ENCODE measurements at places on chromosomes 13 and 19.

DNA sequence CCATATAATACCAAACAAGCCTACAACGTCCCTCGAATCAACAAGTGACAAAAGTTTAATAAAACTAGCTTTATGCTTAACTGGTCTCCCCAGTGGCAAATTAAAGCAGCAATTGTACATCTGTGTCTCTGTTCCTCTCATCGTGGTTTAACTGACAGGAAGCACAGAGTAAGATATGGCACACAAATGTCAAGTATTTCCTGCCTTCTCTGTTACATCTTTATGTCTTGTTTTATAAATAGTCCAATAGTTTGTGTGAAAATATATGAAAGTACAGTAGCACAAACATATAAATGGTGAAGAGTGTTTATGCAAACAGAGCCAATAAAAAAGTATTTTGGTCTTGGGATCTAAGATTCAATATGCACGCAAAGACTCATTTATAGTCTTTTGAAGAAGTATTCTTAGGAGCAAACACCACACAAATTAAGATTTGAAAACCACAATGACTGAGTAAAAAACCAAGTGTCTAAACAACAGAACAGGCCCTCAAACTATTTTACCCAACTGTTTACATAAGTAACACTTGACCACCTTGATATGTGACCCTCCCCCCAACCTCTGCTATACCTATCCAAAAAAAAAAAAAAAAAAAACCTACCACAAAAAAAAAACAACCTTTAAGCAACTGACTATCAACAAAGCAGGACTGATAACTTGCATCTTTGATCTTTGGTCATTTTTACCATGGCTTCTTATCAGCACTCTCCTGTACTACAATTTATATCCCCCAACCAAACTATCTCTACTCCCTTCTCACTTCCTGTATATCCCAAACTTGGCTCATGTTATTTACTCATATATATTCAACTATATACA lies 14.0 kb downstream of the ELF1 start:
- no peak for DNase-seq

DNA sequence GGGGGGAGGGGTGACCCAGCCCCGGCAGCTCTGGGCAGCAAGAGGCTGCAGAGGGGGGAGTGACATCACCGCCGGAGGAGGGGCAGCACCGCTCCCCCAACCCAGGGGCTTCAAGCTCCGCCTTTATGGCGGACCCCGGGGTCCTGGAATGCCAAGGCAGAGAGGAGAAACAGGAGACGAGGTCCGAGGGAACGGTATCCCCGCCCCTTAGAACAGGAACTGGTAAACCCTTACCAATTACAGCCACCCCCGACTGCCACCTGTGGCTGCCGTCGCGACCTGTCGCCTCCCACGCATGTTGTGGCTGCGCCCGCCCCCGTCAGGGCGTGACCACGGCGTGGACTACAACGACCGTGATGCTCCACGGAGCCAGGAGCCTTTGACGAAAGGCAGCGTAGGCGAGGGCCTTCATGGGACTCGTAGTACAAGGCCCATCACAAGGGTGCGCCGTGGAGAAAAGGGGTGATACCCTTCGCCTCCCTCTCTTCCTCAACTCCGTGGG lies 4.1 kb upstream of the KCNC3 start:
- peak; percentile 95 for DNase-seq

DNA sequence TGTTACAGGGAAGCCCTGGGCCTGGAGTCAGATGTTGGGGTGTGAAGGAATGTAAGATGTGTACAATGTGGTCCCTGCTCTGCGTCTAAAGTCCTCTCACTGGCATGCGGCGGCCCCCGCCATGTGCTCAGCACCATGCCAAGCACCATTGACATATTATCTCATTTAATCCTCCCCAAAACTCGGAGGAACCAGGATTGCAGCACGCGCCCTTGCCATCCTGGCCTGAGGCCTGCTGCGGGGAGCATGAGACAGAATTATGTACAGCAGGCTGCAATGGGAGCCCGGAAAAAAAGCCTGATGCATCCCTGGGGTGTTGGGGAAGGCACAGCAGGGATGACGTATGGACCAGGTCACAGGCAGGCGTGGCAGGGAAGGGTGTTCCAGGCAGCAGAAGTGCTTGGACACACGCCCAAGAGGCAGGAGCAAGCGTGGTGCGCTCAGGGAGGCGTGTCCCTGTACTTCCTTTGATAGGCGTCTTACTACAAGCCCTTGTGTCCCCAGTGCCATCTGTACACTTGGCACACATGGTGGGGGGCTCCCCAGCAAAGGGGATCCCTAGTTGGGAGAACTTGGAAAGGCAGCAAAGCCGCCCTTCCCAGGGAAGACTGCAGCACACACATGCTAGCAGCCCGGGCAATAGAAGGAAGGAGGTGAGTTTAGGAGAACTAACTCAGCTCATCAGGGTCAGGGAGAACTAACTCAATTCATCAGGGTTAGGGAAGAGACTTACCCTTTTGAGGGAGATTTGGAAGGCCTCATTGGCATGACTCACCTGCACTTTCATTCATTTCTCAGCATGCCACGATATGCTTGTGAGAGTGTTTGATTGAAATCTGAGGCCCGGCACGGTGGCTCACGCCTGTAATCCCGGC lies 3.4 kb downstream of the EVI5L start:
- peak; percentile 69 for DNase-seq

DNA sequence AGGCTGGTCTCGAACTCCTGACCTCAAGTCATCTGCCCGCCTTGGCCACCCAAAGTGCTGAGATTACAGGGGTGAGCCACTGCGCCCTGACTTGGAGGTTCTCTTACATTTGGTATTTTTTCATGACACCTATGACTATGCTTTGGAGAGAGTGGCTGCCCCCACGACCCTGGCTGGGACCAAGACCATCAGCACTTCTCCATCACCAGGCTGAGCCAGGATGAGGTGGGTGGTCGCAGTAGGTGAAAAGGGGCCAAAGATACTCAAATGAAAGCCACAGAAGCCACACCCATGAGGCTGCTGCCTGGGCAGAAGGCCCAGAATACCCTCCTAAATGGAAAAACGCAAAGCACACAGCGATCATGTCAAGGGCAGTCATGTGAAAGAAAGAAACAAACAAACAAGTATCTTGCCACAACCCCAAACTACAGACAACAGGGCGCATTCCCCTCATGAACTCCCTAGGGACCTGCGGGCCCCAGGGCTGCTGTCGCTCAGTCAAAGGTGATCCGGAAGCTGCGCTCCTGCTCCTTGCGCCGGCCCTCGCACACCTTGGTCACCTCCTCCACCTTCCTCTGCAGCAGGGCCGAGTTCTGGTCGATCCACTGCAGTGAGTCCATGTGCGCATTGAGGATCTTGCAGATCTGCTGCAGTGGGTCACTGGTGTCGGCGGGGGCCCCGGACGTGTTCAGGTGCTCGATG lies 11.2 kb upstream of the IL4I1 start:
- no peak for DNase-seq

DNA sequence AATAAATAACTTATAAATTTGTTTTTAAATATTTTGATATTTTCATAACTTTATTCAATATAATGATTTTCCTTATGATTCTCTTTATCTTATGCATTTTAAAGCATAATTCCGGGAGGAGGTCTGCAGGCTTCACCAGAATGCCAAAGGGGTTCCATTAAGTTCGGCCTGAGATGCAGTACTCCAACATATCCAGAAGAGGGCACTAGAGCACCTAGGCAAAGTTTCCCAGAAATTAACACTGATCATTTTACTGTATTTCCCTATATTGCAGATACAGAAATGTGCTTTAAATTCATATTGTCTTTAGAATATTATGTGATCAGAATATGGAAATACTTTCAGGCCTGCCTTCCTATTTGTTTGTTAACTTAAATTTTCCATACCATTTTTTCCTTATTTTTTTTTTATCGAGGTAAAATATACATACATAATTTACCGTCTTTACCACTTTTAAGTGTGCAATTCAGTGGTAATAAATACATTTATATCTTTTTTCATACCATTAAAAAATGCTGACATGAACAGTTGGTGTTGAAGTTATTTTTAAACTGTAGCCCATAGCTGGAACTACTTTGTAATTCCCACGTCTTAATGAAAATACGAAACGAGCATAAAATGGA lies 58.9 kb upstream of the TM9SF2 start:
- peak; percentile 3 for DNase-seq

DNA sequence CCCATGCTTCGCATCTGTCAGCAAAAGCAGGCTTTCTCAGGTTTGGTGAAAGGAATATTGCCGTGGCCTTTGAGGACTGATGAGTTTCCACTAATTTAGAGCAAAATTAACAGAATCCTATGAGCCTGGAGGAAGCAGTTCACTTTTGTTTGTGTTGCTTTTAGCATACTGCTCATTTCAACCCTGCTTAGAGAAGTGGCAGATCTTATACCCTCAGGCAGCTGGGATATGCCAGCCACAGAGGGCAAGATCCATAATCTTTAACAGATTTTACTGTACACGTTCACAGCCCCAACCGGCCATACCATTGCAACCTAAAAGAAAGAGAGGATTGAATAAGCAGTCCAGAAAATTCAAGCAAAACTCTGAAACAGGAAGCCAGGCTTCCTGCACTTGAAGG lies 60.5 kb downstream of the COL4A2 start:
- no peak for DNase-seq

DNA sequence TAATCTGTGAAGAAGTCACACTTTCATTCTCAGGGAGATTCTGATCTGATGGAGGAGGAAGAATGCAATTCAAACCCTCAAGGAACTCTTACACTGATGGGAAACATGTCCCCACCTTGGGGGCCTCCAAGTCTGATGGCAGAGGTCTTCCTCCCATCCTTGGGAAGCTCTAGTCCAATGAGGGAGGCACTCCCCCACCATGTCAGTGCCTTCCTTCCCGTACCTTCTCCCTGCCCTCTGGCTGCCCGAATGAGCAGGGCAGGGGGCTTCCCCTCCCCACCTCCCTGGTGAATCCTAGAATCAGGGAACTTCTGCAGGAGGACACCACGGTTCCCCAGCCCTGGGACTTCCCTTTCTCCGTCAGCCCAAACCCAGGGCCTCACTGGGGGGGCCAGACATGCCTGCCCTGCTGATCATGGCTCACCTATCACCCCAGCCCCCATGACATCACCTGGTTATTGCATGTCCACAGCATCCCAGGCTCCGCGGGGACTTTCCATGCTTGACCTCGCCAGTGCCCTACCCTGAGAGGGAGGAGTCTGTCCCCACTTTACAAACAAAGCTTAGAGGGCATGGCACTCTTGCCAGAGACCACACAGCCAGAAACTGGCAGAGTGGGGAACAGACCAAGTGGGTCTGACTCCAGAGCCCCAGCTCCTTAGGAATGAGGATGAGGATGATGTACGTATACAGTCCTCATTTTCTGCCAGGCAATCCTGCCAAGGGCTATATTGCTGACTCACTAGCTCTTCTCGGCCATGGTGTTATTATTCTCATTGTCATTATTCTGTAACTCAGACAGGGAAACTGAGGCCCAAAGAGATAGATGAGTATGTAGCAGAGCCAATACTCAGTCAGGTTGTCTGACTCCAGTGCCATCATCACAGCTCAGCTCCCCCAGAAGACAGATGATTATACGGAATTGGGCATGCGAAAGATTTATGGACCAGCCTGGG lies 9.6 kb upstream of the BCL3 start:
- DNase-seq = no peak

- DNase-seq = no peak
These were observed 42.6 kb downstream of the ZNF146 start for GRCh38 chr19:36257520-36257876.

DNA sequence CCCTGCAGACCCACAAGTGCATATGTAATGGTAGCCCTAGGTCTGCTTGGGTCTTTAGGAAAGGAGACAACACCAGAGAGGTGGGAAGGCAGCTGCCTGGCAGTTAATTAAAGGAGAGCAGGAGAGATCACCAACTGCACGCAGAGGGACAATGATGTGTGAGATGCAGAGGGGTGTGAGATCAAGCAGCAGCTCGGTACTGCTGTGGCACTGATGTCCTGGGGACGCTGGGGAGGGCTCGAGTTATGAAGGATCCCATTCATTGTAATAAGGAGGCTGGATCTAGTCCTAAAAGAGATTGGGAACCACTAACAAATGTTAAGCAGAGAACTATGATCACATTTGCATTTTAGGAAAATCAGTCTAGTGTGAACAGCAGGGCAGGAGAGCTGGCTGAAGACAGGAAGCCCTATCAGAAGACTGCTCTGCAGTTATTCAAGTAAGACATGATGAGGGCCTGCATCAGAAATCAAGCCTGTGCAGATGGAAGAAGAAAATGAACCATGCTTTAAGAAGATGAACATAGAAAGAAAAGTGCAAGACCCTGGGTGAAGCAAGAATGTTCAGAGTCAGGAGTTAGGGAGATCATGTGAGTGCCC lies 80.4 kb downstream of the DLEU7 start:
- no peak for DNase-seq

DNA sequence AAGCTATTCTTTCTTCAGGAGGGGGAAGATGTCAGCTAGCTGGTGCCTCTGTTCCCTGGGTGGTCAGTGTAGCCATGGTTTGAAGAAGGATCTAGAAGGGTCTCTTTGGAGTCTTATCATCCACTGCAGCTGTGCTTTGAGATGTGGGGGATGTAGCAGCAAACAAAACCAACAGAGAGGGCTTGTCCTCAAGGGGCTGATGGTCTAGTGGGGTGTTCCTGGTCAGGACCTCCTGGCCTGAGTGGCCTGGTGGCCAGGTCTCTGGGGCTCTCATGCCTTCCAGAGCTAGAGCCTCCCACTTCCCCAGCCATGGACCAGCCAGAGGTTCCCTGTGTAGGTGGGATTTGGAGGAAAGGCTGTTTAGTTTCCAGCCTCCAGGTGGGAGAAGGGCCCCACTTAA lies 40.3 kb downstream of the LYL1 start:
- no peak for DNase-seq
